ENCODE measurements at places on chromosomes 7 and 10.

- DNase-seq: no peak
Measured at GRCh38 chr10:78641693-78642092, 427.1 kb upstream of the ZMIZ1 start.

DNA sequence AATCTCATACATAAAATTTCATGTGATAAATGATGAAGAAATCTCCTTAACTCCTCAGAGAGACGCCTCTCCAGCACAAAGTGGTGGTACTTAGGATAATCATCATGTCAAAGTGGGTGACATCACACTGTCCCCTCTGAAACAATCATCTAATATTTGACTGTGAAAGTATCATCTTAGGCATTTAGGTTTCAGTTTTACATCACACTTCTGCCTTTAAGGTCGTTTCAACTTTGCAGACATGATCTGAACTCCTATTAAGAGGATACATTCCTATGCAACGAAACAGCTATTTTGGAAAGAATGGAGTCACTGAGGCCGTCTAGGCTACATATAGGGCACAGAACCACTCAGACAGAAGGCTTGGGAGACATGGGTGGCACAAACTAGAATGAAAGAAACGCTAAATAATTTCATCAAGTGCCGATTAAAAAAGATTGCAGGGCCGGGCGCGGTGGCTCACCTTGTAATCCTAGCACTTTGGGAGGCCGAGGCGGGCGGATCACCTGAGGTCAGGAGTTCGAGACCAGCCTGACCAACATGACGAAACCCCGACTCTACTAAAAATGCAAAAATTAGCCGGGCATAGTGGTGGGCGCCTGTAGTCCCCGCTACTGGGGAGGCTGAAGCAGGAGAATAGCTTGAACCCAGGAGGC lies 2.0 kb downstream of the VOPP1 start:
- DNase-seq: no peak

DNA sequence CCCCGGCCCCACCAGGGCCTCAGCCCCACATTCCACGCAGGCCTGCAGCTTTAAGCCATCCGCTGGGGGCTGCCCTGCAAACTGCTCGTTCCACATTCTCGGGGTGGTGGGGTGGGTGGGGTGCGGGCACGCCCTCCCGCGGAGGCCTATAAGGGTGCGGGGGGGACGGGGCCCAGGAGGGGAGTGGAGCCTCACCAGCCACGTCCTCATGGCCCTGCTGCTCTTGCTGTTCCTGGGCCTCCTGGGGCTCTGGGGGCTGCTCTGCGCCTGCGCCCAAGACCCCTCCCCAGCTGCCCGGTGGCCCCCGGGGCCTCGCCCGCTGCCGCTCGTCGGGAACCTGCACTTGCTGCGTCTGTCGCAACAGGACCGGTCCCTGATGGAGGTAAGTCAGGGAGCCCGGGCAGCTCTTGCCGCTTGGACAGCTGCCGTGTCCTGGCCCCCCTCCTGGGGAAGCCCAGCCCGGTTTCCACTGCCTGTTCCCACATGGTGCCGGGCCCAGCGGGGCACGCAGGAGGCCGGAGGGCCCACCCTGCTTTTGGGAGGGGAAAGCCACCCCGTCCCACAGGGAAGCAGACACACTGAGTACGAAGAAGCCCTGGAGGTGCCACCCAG lies at the start of gene CYP2W1:
TSS of gene CYP2W1 (plus strand) at position 178 of the 612 bp plus-strand sequence. CDS start at position 209, 31 bp downstream.
- no peak for DNase-seq

DNA sequence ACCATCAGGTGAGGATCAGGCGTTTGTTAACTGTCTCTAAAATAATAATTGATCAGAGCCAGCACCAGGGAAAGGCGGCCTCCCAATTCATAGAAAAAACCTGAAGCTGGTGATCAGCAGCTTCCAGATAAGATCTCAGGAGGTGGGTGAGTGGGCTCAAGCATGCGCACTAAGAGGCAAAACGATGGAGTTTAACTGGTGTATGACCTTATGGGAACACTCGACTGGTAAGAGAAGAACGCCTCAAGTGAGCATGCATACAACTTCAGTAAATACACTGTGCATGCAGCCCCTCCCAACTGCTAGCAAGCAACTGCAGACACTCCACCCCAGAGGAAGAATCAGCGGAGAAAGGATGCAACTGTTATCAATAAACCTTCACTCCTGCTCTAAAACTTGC lies 18.1 kb downstream of the RAPGEF5 start:
- DNase-seq: no peak

DNA sequence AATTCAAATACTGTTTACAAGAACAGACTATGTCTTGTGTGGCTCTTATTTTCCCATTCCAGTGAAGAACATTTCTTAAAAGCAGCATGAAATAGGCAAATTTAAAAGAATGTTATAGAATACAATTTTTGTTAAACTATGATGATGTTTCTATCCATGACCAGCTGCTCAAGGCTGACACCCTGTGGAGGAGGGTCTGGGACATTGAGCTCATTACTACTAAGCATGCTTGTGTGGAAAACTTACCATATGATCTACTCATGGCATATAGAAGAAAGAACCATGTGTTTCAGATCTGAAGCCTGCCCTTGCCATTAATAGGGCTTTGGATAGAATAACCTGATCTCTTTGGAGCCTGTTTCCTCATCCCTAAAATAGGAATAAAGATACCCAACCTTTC lies 125.0 kb downstream of the FOXP2 start:
- DNase-seq: no peak

DNA sequence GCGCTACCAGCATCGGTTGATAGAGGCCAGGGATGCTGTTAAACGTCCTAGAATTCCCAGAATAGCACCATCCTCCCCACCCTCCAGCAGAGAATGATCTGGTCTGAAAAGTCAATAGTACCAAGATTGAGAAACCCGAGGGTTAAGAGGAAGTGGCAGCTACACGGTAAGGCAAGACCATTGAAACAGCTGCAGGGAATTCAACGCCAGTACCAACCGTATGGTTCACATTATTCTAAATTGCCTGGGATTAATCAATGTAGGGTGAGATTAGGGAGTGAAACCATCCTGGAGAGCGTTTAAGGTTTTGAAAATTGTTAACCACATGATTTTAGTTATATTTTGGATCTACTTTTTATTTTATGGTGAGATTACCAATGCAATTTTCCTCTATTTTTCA lies 352.2 kb downstream of the PRPF18 start:
- DNase-seq: no peak

GRCh38 chr10:44015702-44016500 lies 367.2 kb upstream of the ZNF32 start:
- DNase-seq: no peak

- DNase-seq: no peak
Measured at GRCh38 chr7:155591055-155591775, 44.9 kb upstream of the CNPY1 start.

- no peak for DNase-seq
Measured at GRCh38 chr7:12638851-12639456, 48.5 kb upstream of the ARL4A start.

DNA sequence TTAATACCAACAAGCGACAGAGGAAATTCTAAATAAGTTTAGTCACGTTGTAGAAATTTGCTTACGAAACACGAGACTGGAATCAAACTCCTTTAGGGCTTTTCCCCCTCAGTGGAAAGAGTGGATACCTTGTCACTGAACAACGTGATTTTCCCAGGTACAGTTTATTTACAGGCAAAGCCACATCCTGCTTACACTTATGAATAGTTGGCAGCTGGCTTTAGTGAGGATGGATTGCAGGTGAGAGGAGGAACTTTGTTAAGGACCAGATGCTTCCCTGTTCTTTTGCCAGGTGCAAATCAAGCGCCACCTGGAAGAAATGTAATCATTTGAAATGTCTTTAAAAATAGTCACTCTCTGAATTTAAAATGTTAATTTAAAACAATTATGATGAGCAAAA lies 282.4 kb downstream of the ADARB2 start:
- DNase-seq: no peak

- DNase-seq: peak; percentile 97
Measured at GRCh38 chr7:100428199-100428966, at the start of gene ZCWPW1. Gene ZCWPW1, minus strand, starts transcription at chr7:100428703. Its CDS starts 8,054 bp downstream, at chr7:100420649.

DNA sequence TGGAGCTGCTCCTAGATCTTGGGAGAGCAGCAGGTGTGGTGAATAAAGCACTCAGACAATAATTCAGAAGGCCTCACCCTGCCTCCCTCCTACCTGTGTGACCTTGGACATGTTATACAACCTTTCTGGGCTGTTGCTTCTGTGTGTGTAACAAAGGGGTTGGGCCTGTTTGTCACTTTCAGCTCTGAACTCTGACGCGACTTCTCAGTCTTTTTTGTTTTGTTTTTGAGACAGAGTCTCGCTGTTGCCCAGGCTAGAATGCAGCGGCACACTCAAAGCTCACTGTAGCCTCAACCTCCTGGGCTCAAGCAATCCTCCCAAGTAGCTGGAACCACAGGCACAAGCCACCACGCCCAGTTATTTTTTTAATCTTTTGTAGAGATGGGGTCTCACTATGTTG lies 89.3 kb downstream of the DNMBP start:
- no peak for DNase-seq

- DNase-seq: no peak
Measured at GRCh38 chr7:124308384-124308783, 275.5 kb upstream of the TMEM229A start.

DNA sequence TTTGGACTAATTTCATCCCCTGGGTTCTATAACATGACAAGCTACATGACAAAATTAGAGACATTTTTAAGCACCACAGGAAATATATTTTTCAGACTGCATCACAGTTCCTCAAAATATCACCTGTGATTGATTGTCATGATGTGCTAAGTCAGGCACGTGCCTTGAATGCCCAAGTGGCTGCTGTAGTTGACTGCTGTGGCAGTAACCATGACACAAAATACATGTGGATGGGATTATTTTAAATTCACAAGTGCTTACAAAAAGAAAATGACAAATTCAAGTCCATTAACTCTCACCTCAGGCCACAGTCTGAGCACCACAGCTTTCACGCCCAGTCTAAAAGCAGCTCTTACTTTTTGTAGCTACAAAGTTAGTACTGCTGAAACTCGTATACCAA lies 45.5 kb downstream of the TNPO3 start:
- no peak for DNase-seq

DNA sequence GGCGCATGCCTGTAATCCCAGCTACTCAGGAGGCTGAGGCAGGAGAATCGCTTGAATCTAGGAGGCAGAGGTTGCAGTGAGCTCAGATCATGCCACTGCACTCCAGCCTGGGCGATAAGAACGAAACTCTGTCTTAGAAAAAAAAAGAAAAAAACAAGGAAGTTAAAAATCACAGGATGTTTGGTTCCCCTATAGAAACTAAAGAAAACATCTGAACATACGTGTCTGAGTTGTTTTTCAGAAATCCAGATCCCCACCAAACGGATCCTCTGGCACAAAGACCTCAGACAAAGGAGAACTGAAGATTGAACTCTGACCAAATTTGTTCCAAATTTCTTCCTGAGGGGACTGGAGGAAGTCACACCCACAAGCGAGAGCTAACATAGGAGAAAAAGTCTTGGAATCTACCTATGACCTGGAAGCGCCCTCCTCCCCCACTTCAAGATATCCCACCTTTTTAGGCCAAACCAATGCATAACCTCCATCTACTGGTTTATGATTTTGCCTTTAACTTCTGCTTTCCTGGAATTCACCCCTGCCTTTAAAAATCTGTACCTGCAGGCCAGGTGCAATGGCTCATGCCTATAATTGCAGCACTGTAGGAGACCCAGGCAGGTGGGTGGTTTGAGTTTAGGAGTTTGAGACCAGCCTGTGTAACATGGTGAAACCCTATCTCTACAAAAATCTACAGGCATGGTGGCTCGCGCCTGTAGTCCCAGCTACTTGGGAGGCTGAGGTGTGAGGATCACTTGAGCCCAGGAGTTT lies 19.7 kb upstream of the SIRT1 start:
- no peak for DNase-seq

GRCh38 chr10:79137826-79138225 lies 69.1 kb downstream of the ZMIZ1 start:
- peak; percentile 45 for DNase-seq

GRCh38 chr10:129365767-129366402 lies 101.2 kb upstream of the MGMT start:
- no peak for DNase-seq

- DNase-seq: peak; percentile 81
Measured at GRCh38 chr10:91389636-91390512, 20.3 kb upstream of the HECTD2 start.

- DNase-seq: no peak
Measured at GRCh38 chr10:60367024-60367423, 22.7 kb downstream of the ANK3 start.

DNA sequence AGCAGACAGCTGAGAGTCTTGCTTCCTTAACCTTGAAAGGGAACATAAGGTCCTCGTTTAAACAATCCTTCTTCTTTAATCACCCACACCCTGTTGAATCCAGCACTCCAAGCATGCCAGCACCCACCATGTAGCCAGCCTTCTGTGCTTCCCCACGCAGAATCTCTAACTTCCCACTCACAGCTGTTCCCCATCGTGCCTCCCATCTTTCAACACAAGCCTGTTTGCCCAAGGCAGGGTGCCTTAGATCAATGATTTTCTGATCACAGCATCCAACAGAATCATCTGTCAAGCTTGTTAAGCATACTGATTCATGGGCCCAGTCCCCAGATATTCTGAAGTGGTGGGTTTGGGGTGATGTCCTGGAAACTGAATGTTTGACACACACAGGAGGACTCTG lies 530.8 kb downstream of the SH2D4B start:
- no peak for DNase-seq

- DNase-seq: peak; percentile 13
Measured at GRCh38 chr10:80260295-80261243, 28.9 kb downstream of the MAT1A start.

DNA sequence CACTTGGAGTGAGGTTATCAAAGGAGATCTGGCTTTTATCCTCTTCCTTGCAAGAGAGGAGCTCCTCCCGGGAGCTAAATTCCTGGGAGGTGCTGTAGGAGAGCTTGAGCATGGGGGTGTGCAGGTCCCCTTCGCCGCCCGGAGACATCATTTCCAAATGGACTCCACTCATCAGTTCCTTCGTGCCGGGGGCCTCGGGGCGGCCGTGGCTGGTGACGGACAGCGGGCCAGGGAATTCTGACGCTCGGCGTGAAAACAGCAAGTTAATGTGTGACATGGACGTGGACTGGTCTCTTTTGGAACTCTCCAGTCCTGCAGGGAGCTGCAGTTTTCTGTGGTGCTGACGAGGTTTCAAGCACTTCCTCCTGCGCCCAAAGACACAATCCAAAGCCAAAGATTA lies 45.7 kb upstream of the NMT2 start:
- no peak for DNase-seq

DNA sequence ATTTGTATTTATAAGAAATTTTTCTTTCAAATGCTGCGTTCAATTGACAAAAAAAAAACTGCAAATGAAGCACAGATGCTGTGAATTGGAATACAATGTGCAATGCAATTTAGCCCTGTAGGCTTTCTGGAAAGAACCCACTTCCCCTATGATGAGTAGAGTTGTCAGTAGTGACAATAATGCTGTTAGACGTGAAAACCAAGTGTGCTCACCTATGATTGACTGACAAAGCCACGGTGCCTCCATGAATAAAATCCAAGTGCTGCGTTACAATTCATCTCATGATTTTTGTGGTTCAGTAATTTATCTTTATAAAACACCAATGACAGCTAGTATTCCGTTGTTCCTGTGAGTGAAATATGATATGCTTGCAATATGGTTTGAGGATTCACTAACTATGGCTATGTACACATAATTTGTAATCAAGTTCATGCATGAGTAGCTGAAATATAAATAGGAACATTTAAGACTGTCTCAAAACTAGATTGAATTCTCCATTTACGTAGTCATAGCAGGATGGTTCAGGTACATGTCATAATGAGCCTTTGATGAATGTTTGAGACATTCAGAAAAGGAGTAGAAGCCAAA lies 1160.3 kb downstream of the CNTNAP2 start:
- DNase-seq: no peak
